ENCODE measurements at places on chromosomes 1 and 21. TPM values are rescaled to one million over a fixed set of nuclear protein-coding genes. Genes with fewer than 3 reads are reported as not detected.
A peak's percentile ranks its signal among the peaks of the same experiment; 100 is the strongest.

C1orf87 gene
- not detected for total RNA-seq

ACTL8 gene
- total RNA-seq: not detected

TTC22 gene
- not detected for total RNA-seq

KIAA1614 gene
- not detected for total RNA-seq

TEX38 gene
- not detected for total RNA-seq

YOD1 gene
- total RNA-seq: not detected

SHE gene
- not detected for total RNA-seq

LMNA gene
- total RNA-seq: 27.5 TPM

S100A8 gene
- not detected for total RNA-seq

- no peak overlapping the region for H3K27ac ChIP-seq
- H3K36me3 ChIP-seq: no peaks in the 10 kb centered on the region
- H3K4me1 ChIP-seq: no peaks in the 10 kb centered on the region
- H3K27me3 ChIP-seq: no peaks in the 10 kb centered on the region
- H3K4me3 ChIP-seq: no peak overlapping the region
- no peak for DNase-seq
Measured at GRCh38 chr1:39453603-39454002, 37.8 kb upstream of the BMP8A start.

- H3K27ac ChIP-seq: no peak overlapping the region
- H3K36me3 ChIP-seq: no peaks in the 10 kb centered on the region
- no peaks in the 10 kb centered on the region for H3K27me3 ChIP-seq
- no peaks in the 10 kb centered on the region for H3K4me1 ChIP-seq
Measured at GRCh38 chr1:96703186-96703585, 18.4 kb upstream of the PTBP2 start.

DNA sequence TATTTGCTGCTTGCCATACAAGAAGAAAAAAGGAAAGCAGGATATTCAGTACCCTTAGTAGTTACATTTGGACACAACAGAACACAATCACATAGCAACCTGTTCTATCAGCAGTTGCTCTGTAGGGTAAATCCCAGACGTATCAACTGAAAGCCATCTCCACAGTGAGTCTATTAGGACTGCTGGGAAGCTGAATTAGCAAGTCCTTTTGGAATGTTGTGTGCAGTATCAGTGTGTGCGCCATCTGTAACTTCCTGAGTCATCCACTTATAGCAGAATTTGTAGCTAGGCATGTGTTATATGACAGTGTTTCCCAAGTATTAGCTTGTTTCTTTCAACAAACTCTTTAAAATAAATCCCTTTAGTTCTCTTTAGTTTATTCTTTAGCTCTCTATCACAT lies 21.3 kb downstream of the CCDC30 start:
- peaks cover 3% of the 10 kb centered on the region for H3K27me3 ChIP-seq
- H3K27ac ChIP-seq: no peak overlapping the region
- H3K4me3 ChIP-seq: no peak overlapping the region
- DNase-seq: no peak
- H3K36me3 ChIP-seq: no peaks in the 10 kb centered on the region
- H3K4me1 ChIP-seq: 0 out of 2 replicates have a peak, but pooled peaks cover 3% of the 10 kb centered on the region

DNA sequence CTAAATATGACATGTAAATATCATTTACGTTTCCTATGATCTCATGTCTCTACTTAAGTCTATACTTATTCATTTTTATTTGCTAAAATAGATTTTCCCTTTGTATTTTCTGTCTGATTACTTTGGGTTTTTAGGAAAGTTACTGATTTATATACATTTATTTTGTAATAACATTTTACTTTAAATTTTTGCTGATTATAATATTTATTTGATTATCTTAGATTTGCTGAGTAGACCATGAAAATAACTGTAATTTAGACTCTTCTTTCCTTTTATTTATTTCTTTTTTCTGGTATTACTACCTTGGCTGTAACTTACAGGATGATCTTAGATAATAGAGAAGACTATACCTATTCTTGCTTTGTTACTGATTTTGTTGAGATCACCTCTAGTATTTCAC lies 159.9 kb upstream of the POGK start:
- H3K27ac ChIP-seq: no peak overlapping the region
- H3K4me1 ChIP-seq: no peaks in the 10 kb centered on the region
- H3K4me3 ChIP-seq: no peak overlapping the region

DNA sequence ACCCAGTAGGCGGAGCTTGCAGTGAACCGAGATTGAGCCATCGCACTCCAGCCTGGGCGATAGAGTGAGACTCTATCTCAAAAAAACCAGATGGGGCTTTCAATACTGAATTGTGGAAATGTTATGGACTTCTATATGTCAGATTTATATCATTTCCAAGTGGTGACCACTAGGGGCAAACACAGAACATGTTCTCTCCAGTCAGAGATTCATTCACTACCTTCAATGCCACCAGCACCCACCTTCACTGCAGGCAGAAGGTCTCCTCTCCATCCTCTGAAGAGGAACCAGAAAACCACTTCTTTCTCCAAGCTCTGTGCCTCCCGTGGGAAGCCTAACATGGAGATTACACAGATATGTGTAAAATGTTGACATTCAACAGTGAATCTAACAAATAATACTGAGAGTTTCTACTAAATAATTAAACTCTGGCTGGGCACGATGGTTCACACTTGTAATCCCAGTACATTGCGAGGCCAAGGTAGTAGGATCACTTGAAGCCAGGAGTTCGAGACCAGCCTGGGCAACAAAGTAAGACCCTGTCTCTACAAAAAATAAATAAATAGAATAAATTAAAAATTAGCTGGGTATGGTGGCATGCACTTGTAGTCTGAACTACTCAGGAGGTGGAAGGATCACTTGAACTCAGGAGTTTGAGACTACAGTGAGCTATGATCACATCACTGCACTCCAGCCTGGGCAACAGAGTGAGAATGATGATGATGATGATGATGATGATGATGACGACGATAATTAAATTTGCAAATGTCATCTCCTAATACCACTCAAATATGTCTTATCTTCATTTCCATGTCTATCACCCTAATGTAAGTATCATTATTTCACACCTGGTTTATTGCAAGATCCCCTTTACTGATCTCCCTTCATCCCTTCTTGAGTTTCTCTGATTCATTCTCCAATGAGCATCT lies 151.1 kb downstream of the ZNF281 start:
- H3K27me3 ChIP-seq: no peaks in the 10 kb centered on the region
- no peaks in the 10 kb centered on the region for H3K36me3 ChIP-seq
- no peak overlapping the region for H3K27ac ChIP-seq

DNA sequence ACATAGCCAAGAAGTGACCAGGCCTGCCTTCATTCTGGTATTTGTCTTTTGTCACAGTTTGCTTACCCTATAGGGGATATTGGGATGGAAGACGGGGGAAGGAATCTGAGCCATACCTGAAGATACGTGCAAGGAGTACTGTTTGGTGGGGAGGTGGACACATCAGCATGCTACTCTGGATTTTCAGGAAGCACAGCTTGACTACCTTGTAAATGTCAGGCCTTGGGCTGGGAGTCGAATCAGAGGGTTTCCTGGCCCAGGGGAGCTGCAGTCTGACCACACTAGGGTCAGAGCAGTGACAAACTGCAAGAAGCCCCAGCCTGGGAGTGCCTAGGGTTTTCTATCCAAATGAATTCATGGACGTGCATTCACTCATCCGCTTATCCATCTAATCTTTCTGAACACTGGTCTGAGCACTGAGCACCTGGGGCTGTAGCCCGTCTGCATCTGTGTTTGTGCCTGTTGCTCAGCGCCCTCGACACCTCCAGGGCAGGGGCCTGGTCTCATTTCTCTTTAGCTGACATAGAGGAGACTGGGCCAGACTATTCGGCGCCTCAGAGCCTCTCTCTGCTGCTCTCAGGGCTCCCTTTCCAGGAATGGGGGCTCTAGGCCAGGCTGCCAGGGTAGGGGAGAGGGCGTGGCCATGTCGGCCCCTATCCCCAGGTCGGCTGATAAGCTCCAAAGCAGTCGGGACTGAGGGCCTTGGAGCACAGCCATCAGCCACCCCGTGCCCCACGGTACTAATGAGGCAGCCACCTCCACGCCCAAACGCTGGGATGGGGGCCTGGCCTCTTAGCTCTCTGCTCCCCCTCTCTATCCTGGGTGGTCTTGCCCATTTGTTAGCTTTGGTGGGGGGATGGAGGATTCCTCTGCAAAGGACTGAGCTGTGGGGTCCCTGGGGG lies 47.0 kb upstream of the SLC2A1 start:
- H3K36me3 ChIP-seq: no peaks in the 10 kb centered on the region
- no peak overlapping the region for H3K4me3 ChIP-seq
- no peaks in the 10 kb centered on the region for H3K4me1 ChIP-seq
- no peak for DNase-seq

- no peak for DNase-seq
- H3K27ac ChIP-seq: no peak overlapping the region
- H3K27me3 ChIP-seq: no peaks in the 10 kb centered on the region
Measured at GRCh38 chr21:16071761-16072160, 342.0 kb downstream of the USP25 start.

DNA sequence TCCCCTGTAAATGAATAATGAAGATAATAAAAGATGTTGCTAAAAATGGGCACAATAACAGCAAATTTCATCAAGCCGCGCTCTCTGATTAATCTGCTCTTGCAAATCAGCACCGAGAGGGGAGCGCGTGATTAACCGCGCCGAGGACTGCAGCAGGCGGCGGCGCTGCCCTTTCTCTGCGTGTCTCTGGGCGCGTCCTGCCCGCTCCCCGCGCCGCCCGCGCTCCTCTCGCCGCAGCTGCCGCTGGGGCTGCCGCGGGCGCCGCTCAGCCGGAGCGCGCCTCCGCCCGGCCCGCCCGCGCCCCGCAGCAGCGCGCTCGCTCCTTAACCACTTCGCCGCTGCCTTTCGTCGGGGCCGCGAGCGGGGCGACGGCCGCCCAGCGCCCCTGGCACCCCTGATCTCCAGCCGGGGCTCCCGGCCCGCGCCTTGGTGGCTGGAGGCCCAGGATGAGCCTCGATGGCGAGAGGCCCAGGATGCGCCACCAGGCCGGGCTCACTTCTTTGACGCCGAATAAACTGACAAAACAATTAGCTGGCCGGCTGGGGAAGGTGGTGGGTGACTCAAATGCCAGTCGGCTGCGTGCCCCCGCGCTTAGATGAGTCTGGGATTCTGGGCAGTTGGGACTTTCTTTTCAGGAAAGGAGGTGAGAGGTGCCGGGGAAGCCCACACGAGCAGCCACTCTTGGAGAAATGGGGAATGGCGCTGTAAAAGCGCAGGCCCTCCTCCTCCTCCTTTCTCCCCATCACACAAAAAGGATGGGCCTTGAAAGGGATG lies 221.4 kb upstream of the PKN2 start:
- no peaks in the 10 kb centered on the region for H3K27me3 ChIP-seq
- no peaks in the 10 kb centered on the region for H3K4me1 ChIP-seq
- H3K4me3 ChIP-seq: no peak overlapping the region
- no peak overlapping the region for H3K27ac ChIP-seq
- no peaks in the 10 kb centered on the region for H3K36me3 ChIP-seq
- no peak for DNase-seq

DNA sequence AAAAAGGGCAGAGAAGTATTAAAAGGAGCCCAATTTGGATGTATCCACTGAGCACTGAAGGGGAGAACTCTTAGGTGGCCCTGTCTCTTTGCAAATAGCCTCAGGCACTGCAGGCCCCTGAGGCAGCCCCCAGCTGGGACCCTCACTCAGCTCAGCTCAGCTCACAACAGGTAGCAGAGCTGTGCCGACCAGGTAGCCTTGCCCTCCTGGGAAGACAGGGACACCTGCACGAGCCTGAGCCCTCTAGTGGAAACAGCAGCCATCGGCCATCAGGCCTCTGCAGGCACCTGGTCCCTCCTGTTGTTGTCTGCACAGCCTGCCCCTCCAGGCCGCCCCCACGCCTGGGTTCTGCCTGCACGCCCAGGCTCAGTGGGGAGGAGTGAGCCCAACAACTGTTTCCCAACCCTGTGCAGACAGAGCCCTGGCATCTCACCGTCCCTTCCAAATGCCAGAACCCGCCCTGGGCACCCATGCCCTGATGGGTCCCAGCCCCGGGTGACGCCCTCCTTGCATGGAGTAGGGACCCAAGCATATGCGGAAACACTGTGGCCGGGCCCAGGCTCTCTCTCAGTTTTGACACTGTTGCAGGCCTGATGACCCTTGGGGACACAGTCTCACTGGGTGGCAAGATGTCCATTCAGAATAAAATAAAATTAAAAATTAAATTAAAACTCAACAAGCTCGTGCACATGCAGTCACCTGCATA lies 60.0 kb upstream of the AJAP1 start:
- H3K27me3 ChIP-seq: no peaks in the 10 kb centered on the region
- no peak overlapping the region for H3K27ac ChIP-seq
- H3K4me3 ChIP-seq: no peak overlapping the region
- H3K4me1 ChIP-seq: peaks cover 15% of the 10 kb centered on the region

DNA sequence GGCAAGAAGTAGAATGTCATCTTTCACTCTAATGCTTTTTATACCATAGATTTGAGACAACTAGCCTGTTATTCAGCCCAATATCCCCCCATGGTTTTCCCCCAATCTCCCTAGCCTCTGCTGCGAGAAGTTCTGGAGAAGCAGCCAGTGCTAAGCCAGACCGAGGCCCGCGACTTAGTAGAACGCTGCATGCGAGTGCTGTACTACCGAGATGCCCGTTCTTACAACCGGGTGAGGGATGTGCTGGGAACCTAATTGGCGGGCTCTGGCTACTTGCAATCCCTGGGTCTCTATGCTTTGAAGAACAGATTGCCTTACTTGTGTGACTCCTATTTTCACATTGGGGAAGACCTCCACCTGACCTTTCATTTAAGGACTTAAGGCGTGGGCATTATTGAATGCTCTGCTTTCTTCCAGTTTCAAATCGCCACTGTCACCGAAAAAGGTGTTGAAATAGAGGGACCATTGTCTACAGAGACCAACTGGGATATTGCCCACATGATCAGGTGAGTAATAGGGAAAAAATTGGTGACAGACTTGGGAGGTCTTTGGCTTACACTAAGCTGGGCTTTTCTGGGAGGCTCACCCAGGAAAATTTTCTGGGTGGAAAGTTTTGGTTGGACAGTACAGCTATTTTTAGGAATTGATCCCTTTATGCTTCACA lies 1.9 kb downstream of the PSMB4 start:
- H3K4me1 ChIP-seq: peaks cover 20% of the 10 kb centered on the region
- H3K27ac ChIP-seq: no peak overlapping the region
- no peaks in the 10 kb centered on the region for H3K27me3 ChIP-seq
- peak; percentile 50 for DNase-seq
- peak overlapping the region; percentile 97 for H3K4me3 ChIP-seq
- H3K36me3 ChIP-seq: peaks cover 39% of the 10 kb centered on the region

All from Karpas-422 (cell line).